Globus pallidus (tissue), 1 donor: ENCODE measurements at places on chromosomes 12 and 14.
A peak's percentile ranks its signal among the peaks of the same experiment; 100 is the strongest.

DNA sequence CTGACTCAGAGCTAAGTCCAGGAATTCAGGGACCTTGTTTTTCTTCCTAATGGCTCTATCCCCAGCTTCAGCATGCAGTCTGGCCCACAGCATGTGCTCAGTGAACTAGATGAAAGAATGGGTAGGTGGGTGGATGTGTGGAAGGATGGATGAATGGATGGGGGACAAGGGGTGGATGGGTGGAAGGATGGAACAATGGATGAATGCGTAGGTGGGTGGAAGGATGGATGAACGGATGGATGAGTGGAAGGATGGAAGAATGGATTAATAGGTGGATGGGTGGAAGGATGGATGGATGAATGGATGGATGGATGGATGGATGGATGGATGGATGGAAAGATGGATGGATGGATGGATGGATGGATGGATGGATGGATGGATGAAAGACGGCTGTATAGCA, 79.7 kb upstream of the SFSWAP start:
- DNase-seq: no peak

- DNase-seq: no peak
Observed at GRCh38 chr12:71439362-71439612, 311 bp upstream of the LGR5 start.

DNA sequence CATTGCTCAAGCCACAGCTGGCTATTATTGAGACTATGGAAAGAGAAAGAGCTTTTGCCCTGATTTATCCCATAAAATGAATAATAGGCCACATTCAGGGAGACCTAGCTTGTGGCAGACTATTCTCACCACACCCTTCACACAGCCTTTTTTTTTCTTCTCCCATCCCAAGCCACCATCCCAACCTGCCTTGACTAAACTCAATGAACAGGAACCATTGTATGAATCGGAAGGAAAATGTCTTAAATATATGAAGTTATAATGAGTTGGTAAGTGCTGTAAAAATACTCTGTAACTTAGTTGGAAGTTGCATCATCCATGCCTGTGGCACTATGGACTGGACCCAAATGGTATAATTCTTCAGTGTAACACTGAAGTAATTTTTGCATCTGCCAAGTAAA, 338.4 kb downstream of the RAD51B start:
- no peak for DNase-seq

- no peak for DNase-seq
Observed at GRCh38 chr12:30782316-30783173, 27.8 kb upstream of the CAPRIN2 start.

DNA sequence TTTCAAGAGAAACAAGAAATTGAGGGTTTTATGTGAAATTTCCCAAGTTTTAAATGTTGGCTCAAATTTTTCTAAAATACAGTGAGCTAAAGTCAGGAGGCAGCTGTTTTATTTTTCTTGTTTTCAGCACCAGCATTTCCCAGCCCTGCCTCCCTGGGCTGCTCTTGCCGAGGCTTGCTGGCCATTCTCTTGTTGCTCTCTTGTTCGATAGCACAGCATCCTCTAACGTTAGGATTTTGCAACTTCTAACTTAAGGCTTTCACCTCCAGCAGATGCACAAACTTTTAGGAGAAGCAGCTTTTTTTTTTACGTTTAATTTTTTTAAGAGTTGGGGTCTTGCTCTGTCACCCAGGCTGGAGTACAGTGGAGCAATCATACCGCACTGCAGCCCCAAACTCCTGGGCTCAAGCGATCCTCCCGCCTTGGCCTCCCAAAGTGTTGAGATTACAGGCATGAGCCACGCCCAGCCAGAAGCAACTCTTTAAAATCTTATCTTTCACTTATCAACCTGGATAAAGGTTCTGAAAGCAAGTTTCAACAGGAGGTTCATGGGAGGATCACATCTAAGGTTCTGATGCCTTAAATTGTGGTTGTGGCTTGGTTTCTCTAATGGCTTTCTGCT, 40.2 kb downstream of the B4GALNT3 start:
- no peak for DNase-seq

DNA sequence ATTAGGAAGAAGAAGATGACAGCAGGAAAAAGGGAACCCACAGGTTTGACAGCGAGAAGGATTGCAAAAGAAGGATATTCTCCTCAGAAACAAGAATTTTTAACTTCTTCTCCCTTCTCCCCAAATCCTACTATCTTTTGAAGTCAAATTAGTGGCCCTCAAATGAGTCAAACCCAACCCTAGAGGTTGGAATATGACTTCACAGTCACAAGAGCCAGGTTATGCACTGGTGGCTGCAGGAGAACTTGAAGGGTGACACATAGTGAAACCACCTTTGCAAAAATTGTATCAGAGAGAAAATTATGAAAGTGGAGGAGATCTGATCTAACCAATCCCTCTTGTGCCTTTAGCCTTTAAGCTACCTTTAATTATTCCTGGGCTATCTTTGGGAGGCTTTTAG, 386.2 kb upstream of the CCDC196 start:
- DNase-seq: no peak

DNA sequence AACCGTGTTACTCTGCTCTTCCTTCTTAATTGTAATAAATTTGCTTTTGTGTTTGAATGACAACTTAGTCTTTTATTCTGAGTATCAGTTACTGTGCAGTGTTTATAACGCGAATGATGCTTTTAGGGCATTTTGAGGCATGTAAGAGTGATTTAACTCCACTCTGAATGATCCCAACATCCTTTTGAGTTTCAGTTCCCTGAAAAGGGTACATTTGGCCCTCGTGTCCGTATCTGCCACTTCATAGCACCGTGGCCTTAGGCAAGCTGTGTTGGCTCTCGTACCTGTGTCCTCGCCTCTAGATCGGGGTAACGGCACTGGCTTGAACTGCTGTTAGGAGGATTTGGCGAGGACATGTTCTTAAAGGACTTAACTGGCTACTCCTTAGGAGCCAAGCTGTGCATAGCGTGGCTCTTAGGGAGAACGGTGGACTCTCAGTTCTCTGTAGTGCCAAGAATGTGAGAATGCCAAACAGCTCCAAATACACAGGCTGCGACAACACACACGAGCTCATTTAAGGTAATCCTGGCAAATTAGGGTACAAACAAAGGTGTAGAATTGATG, 92.0 kb downstream of the PPP2R5C start:
- DNase-seq: no peak

DNA sequence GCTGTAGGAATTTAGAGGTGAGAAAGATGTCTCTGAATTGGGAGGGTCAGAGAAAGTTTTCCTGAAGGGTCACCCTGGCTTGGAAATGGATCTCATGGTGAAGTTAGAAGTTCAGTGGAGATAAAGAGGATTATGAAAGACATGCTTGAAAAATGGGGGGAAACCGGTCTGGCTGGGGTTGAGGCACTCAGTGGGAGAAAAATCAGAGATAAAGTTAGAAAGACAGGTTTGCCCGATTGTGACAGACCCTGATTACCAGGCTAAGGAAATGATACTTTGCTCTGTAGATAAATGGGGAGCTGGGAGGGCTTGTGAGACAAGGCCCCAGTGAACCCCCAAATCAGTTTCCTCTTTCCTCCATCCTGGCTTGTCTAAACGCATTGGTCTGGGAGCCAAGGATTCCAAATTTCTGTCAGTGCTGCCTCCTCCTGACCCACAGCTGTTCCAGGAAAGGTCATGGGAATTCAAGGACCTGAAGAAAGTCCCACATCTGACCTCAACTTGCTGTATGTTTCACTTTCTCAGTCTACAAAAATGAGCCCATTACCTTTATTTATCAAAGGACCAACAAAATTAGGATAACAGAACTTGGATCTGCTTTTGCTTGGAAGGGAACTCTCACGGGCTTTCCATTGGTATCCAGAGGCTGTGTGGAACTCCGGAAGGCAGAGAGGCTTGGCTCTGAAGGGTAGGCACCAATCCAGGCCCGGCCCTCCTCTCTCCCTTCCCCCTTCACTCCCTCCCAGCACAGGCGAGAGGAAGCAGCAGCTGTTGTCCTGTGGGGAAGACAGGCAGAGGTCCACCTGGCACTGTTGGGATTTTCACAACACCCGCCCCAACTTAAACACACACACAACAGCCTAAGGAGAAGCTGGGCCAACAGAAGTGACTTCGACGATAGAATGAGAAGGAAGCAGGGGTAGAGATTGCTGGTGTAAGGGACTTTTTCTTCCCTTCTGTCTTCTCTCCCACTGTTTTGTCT, 3.4 kb upstream of the RNASE7 start:
- peak; percentile 93 for DNase-seq

DNA sequence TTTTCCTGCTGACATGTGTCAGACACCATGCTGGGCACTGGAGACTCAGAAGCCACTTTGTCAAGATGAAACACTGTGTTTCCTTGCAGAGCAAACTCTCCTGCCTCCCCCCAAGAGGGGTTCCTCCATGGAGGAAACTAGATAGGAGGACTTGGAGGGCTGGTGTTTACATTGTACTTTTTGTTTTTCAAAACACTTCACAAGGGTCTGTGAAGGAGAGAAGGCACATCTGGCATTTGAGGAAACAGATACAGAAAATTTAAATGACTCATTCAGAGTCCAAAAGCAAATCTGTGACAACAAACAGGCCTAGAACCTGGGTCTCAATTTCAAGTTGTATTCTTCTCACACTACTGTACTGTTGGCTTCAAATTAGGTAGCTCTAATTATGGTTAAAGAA, 6.7 kb upstream of the CDKL1 start:
- no peak for DNase-seq

GRCh38 chr12:122965321-122965751, 927 bp downstream of the ABCB9 start:
- no peak for DNase-seq

- peak; percentile 7 for DNase-seq
Observed at GRCh38 chr14:104436047-104436591, 143.4 kb upstream of the C14orf180 start.

- DNase-seq: no peak
Observed at GRCh38 chr12:96219700-96220206, 25.6 kb downstream of the ELK3 start.

- DNase-seq: no peak
Observed at GRCh38 chr14:80978403-80978802, 23.0 kb downstream of the TSHR start.

GRCh38 chr14:92690171-92691011, 58.0 kb downstream of the LGMN start:
- no peak for DNase-seq

- DNase-seq: no peak
Observed at GRCh38 chr12:127640181-127640886, 626.6 kb upstream of the TMEM132C start.

- DNase-seq: no peak
Observed at GRCh38 chr12:52200086-52200780, 8.4 kb upstream of the KRT80 start.

- DNase-seq: no peak
Observed at GRCh38 chr12:6318440-6318879, 8.0 kb downstream of the PLEKHG6 start.

- DNase-seq: no peak
Observed at GRCh38 chr14:53879747-53880146, 76.9 kb downstream of the BMP4 start.
